ENCODE measurements at places on chromosomes 3 and 15.

- DNase-seq = no peak
These were observed 117.7 kb downstream of the GBE1 start for GRCh38 chr3:81643721-81644120.

- no peak for DNase-seq
These were observed 91.5 kb downstream of the ITPR1 start for GRCh38 chr3:4584456-4585249.

- DNase-seq = no peak
These were observed 190.9 kb downstream of the SLC9A9 start for GRCh38 chr3:143657391-143657790.

- DNase-seq = no peak
These were observed 22.2 kb downstream of the CFAP100 start for GRCh38 chr3:126416943-126417342.

GRCh38 chr3:30156586-30157498 is 449.6 kb upstream of the TGFBR2 start:
- no peak for DNase-seq
